ENCODE measurements at places on chromosomes 16 and 17. TPM values are rescaled to one million over a fixed set of nuclear protein-coding genes. Genes with fewer than 3 reads are reported as not detected.

The MRPS7 gene
- 143 TPM for total RNA-seq

The KRTAP3-1 gene
- total RNA-seq, result not detected

The ZACN gene
- 0.07 TPM for total RNA-seq

The SCIMP gene
- total RNA-seq, result not detected

The C1QTNF1 gene
- 36.0 TPM for total RNA-seq

The ABCC1 gene
- 110 TPM for total RNA-seq

Measured in A549 treated with RU486 at 1 μM for 4 hours (cell line).